ENCODE measurements at places on chromosomes 11 and 22. TPM values are rescaled to one million over a fixed set of nuclear protein-coding genes. Genes with fewer than 3 reads are reported as not detected.

Gene NLRP14
- total RNA-seq: not detected

Gene PATE1
- not detected for total RNA-seq

Gene BTBD18
- not detected for total RNA-seq

Gene NAV2
- total RNA-seq: 22.2 TPM

Gene PATE2
- not detected for total RNA-seq

Gene MN1
- 1.8 TPM for total RNA-seq

Gene APOA5
- total RNA-seq: not detected

Gene MS4A3
- total RNA-seq: not detected

Gene TBX10
- total RNA-seq: not detected

Gene PDE2A
- 1.3 TPM for total RNA-seq

Gene GPR83
- total RNA-seq: 0.09 TPM

Gene TNNI2
- total RNA-seq: not detected

Gene IL17REL
- 0.09 TPM for total RNA-seq

Gene HOATZ
- total RNA-seq: not detected

Gene OR4X2
- total RNA-seq: not detected

Gene FJX1
- 33.4 TPM for total RNA-seq

Gene PRCP
- total RNA-seq: 49.3 TPM

Gene JAM3
- 148 TPM for total RNA-seq

Gene CCDC87
- 0.32 TPM for total RNA-seq

Gene MMP8
- 1.5 TPM for total RNA-seq

Gene SMCO4
- 5.2 TPM for total RNA-seq

Gene MRPL23
- 48.7 TPM for total RNA-seq

Gene TCN1
- not detected for total RNA-seq

Gene ZNF215
- 6.1 TPM for total RNA-seq

Gene TRPM5
- not detected for total RNA-seq

Gene OR8B3
- not detected for total RNA-seq

Gene C11orf52
- total RNA-seq: not detected

Gene CCDC81
- 7.7 TPM for total RNA-seq

Gene SPTBN2
- 5.7 TPM for total RNA-seq

Gene PRR33
- total RNA-seq: not detected

Gene ADM
- total RNA-seq: 93.5 TPM

Gene PRAME
- total RNA-seq: not detected

Gene KCNA4
- total RNA-seq: not detected

Gene TST
- 34.1 TPM for total RNA-seq

Gene MAPK8IP2
- under 0.01 TPM for total RNA-seq

Gene ART1
- not detected for total RNA-seq

Gene H19
- total RNA-seq: 4.6 TPM

Gene CENATAC
- total RNA-seq: 30.6 TPM

Gene NPTXR
- 38.4 TPM for total RNA-seq

Gene L3MBTL2
- 30.6 TPM for total RNA-seq
